ENCODE measurements at places on chromosomes 3 and 15. TPM values are rescaled to one million over a fixed set of nuclear protein-coding genes. Genes with fewer than 3 reads are reported as not detected.

DNA sequence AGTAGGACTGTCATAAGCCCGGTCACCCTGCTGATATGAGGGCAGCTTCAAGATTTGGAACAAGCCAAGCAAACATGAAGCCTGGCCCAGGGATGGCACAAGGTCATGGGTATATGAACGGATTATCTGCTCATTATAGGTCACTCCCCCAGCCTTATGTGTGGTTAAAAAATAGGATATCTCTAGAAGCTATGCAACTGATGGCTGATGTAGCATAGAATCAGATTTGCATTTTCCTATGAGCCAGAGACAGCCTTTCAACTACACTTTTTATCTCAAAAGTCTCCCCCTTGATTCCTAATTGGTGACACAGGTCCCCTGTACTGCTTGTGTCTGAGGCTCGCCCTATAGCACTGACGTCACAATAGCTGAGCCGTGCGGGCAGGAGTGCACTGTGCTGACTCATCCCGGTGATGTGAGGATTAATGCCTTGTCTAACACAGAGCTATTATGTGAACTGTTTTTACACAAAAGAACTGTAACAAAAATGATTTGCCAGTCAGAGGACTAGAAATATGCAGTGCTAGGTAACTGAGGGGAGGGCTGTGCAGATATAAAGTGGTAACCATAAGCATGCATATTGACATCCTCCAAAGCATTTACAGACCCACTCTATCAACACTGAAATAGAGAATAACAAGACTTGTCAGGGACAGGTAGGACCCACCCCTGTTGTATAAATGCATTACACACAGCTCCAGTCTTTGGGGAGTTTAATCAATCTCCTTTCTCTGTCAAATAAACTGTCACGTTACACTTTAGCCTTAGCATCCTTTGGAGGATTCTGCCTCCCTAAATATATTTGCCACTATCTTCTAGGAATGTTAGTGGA, 204.9 kb downstream of the TIGIT start:
- no peaks in the 10 kb centered on the region for H3K4me1 ChIP-seq
- DNase-seq: no peak
- H3K27me3 ChIP-seq: no peaks in the 10 kb centered on the region

Gene ABI3BP
- total RNA-seq: not detected

Gene HESX1
- total RNA-seq: 0.96 TPM

DNA sequence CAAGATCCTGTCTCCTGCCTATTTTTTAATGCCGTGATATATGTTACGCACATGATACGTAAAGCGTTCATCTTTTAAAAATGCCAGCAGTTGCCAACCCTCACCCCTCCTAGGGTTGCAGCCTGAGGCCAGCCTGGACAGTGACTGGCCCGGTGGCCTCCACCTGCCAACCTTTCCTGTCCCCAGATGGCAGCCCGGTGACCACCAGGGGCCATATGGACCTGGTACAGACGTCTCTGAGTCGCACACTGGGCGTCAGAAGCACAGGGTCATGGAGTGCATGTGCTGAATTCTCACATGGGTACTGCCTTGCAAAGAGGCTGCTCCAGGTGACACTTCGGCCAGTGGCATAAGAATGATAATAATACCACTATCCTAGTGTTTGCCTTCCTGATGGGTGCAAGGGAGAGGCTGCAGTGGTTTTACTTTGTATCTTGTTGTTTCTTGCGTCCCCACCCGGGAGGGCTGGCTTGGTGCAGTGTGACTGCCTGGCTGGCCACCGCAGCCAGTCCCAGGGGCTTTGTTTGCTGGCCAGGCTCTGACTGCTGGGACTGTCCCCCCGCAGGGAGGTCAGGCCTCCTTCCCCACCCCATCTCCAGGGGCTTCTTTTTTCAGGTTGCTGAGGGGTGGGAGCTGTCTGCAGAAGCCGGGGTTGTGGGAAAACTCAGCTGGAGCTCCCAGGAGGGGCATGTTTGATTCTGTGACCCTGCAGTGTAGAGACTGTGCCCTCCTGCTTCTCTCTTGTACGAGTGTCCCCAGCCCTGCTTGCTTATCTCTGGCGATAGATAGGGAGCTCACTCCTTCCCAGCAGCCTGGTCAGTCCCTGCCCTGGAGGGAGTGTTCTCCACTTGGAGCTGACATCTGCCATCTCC, 16.9 kb downstream of the FBLN2 start:
- H3K36me3 ChIP-seq: no peaks in the 10 kb centered on the region
- H3K27ac ChIP-seq: no peak overlapping the region
- no peak overlapping the region for H3K4me3 ChIP-seq

GRCh38 chr3:127835993-127836882, 13.9 kb upstream of the MGLL start:
- H3K4me3 ChIP-seq: no peak overlapping the region
- H3K27ac ChIP-seq: no peak overlapping the region
- peaks cover 9% of the 10 kb centered on the region for H3K27me3 ChIP-seq
- DNase-seq: no peak
- peaks cover 2% of the 10 kb centered on the region for H3K4me1 ChIP-seq

- no peak overlapping the region for H3K27ac ChIP-seq
- H3K36me3 ChIP-seq: no peaks in the 10 kb centered on the region
- no peak overlapping the region for H3K4me3 ChIP-seq
- H3K27me3 ChIP-seq: no peaks in the 10 kb centered on the region
Measured at GRCh38 chr3:118734664-118735063, 300.0 kb downstream of the IGSF11 start.

GRCh38 chr3:39960515-39961191, 151.2 kb downstream of the MYRIP start:
- no peak overlapping the region for H3K27ac ChIP-seq
- no peaks in the 10 kb centered on the region for H3K36me3 ChIP-seq
- no peaks in the 10 kb centered on the region for H3K27me3 ChIP-seq
- H3K4me1 ChIP-seq: no peaks in the 10 kb centered on the region

GRCh38 chr15:43702174-43702573, 8.5 kb downstream of the CKMT1A start:
- no peaks in the 10 kb centered on the region for H3K36me3 ChIP-seq
- H3K4me1 ChIP-seq: no peaks in the 10 kb centered on the region
- no peak for DNase-seq
- peaks cover 30% of the 10 kb centered on the region for H3K27me3 ChIP-seq
- no peak overlapping the region for H3K27ac ChIP-seq

Gene CCDC13
- 2.5 TPM for total RNA-seq

Gene ANKRD63
- not detected for total RNA-seq

DNA sequence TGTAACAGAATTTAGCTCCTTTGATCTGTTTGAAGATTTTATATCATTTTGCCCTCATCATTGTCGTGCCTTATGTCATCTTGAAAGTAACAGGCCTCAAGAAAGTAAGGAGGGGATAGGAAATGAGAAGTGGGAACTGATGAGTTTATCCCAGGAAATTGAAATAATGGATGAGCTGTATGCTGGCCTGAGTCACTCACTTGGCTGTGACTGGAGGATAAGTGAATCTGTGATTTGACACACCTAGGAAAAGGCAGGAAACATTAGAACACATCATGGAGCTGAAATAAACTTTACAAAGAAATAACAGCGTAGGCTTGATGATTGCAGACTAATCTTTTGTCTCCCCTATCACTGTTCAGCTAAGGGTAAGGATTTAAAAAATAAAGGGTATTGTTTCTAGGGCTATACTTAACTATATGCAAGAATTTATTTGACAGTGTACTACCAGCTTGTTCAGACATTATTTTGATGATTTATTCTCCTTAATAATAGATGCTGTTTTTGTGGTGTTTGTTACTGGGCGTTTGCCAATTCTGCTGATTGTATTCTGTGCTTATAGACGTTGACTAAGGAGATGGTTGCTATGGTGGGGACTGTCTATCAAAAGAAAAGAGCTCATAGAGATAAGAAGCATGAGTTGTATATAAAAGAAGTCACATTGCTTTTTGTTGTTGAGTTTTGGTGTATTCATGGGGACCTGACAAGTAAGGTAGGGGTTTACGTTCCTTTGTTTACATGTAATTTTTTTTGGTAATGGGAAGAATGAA, 105.6 kb upstream of the ROPN1 start:
- peaks cover 4% of the 10 kb centered on the region for H3K36me3 ChIP-seq
- DNase-seq: no peak

DNA sequence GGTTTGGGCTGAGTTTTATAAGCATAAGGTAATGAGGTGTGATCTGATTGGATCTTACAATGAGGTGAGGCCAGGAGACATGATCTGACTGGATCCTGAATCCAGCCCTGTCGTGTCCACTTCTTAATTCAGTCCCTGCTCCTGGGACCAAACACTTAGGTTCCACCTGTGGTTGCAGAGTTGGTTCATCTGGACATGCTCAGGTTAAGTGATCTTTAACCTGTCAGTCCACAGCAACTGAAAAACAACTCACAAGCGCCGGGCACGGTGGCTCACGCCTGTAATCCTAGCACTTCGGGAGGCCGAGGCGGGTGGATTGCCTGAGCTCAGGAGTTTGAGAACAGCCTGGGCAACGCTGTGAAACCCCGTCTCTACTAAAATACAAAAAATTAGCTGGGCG, 679.3 kb upstream of the ALCAM start:
- no peaks in the 10 kb centered on the region for H3K4me1 ChIP-seq
- no peak for DNase-seq

DNA sequence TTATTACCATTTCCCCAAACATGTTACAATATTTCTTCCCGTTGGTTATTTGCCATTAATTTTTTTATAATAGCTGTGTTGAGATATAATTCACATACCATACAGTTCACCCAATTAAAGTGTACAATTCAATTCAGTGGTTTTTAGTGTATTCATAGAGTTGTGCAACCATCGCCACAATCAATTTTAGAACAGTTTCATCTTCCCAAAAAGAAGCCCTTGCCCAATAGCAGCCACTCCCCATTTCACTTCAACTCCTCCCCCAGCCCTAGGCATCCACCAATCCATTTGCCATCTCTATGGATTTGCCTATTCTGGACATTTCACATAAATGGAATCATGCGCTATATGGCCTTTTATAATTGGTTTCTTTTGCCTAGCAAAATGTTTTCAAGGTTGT, 225.1 kb downstream of the EPHB1 start:
- no peak for DNase-seq
- H3K4me3 ChIP-seq: no peak overlapping the region
- no peaks in the 10 kb centered on the region for H3K36me3 ChIP-seq
- no peak overlapping the region for H3K27ac ChIP-seq
- H3K27me3 ChIP-seq: no peaks in the 10 kb centered on the region

Gene GHRL
- 45.8 TPM for total RNA-seq

Gene GOLGA6A
- 0.89 TPM for total RNA-seq

Gene FBXO40
- total RNA-seq: not detected

Gene LRRC49
- 23.4 TPM for total RNA-seq

Gene C3orf85
- total RNA-seq: not detected

DNA sequence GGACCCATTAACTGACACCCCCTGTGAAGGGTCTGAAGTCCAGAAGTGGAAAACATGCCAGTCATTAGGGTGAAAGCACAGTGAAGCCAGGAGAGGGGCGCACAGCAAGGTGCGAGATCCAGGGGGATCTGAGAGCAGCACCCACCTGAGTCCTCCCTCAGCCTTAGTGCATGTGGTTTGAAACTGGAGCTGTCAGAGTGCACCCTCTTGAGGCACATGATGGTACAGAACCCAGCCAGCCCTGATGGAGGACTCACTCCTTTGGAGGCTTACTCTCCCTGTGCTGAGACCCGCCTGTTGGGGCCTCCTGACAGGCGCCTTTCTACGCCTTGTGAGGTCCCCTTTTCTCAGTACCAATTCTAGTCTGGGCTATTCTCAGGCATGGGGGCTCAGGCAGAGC, 77.8 kb downstream of the IL20RB start:
- H3K4me1 ChIP-seq: peaks cover 4% of the 10 kb centered on the region
- H3K4me3 ChIP-seq: no peak overlapping the region

DNA sequence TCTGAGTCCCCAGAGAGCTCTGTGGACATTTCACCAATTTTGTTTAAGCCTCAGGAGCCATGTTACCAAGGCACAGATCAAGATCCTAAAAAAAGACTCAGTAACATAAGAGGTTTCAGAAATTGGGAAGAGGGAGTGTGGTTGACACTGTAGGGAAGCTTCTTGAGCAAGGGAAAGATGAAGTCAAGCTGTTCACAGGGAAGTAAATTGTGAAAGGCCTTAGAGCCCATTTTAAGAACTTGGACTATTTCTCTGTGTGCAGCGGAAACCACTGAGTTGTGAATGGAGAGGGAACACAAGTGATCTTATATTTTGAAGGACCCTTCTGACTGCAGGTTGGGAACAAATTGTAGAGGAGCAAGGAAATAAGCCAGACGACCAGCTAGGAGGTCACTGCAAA, 18.7 kb downstream of the BCL2A1 start:
- peaks cover 4% of the 10 kb centered on the region for H3K4me1 ChIP-seq
- H3K27me3 ChIP-seq: no peaks in the 10 kb centered on the region
- H3K27ac ChIP-seq: no peak overlapping the region
- no peak overlapping the region for H3K4me3 ChIP-seq
- no peaks in the 10 kb centered on the region for H3K36me3 ChIP-seq

Gene PLSCR2
- total RNA-seq: 0.44 TPM

Gene CYP11A1
- total RNA-seq: 2.0 TPM

DNA sequence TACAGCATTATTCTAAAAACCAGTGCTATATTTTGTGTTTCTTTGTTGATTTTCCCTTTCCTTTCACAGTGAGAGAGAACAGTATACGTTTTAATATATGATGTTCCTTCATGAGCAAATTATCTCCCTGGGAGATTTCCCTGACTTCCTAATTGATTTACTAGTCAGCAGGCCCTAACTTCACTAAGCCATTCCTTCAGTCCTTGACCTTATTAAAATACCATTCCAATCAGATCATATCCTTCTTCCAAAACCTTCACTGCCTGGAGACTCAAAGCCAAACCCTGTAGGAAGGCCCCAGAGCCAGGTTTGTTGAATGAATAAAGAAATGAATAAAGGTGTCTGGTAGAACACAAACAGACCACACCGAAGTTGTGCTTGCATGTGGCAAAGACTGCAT, 43.8 kb upstream of the ARHGEF3 start:
- no peak for DNase-seq
- H3K4me3 ChIP-seq: no peak overlapping the region
- H3K27ac ChIP-seq: no peak overlapping the region

DNA sequence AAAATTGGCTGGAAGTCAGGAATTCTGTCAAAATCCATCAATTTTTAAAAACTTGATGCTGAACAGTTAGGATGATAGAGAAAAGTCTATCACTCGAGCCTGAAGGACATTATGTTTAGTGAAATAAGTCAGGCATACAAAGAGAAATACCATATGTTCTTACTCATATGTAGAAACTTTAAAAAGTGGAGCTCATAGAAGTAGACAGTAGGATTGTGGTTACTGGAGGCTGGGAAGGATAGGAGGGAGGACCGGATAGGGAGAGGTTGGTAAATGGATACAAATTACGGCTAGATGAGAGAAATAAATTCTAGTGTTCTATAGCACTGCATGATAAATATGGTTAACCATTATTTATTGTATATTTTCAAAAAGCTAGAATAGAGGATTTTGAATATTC, 389.5 kb upstream of the RASGRP1 start:
- no peak overlapping the region for H3K27ac ChIP-seq
- H3K4me1 ChIP-seq: no peaks in the 10 kb centered on the region
- H3K36me3 ChIP-seq: no peaks in the 10 kb centered on the region
- no peak for DNase-seq
- H3K27me3 ChIP-seq: no peaks in the 10 kb centered on the region

- H3K27ac ChIP-seq: no peak overlapping the region
- DNase-seq: no peak
- peaks cover 7% of the 10 kb centered on the region for H3K27me3 ChIP-seq
Measured at GRCh38 chr3:45056608-45057301, 30.7 kb downstream of the CLEC3B start.

Gene NCEH1
- 2.5 TPM for total RNA-seq

Gene GCNT3
- 5.6 TPM for total RNA-seq

- peaks cover 11% of the 10 kb centered on the region for H3K4me1 ChIP-seq
- H3K27ac ChIP-seq: no peak overlapping the region
- no peak overlapping the region for H3K4me3 ChIP-seq
- peaks cover 22% of the 10 kb centered on the region for H3K27me3 ChIP-seq
- no peaks in the 10 kb centered on the region for H3K36me3 ChIP-seq
Measured at GRCh38 chr3:44222337-44222736, 19.3 kb upstream of the TOPAZ1 start.

Gene CCDC39
- total RNA-seq: 0.22 TPM

All from progenitor cell of endocrine pancreas (in vitro differentiated cells).